ENCODE measurements at places on chromosomes 7 and 10. TPM values are rescaled to one million over a fixed set of nuclear protein-coding genes. Genes with fewer than 3 reads are reported as not detected.

The METTL27 gene
- total RNA-seq, result 9.9 TPM

The PRPS1L1 gene
- total RNA-seq, result not detected

The OPALIN gene
- not detected for total RNA-seq

The CYP3A4 gene
- not detected for total RNA-seq

The RBM17 gene
- total RNA-seq, result 60.8 TPM

The IKZF1 gene
- total RNA-seq, result not detected

The DMTF1 gene
- total RNA-seq, result 61.7 TPM

The PKD2L1 gene
- not detected for total RNA-seq

The HMX2 gene
- not detected for total RNA-seq

The ZNF679 gene
- total RNA-seq, result not detected

The PDLIM1 gene
- total RNA-seq, result 26.3 TPM

The ZNF12 gene
- 26.8 TPM for total RNA-seq

The BRI3 gene
- total RNA-seq, result 29.0 TPM

The PCLO gene
- total RNA-seq, result 0.19 TPM

The CHCHD1 gene
- total RNA-seq, result 30.1 TPM

The DHX32 gene
- total RNA-seq, result 57.5 TPM

The HMX3 gene
- total RNA-seq, result not detected

The WIPF3 gene
- not detected for total RNA-seq

The FGL2 gene
- total RNA-seq, result 3.1 TPM
